Mesothelial cell of epicardium (in vitro differentiated cells): ENCODE measurements at places on chromosomes 2 and 18.

DNA sequence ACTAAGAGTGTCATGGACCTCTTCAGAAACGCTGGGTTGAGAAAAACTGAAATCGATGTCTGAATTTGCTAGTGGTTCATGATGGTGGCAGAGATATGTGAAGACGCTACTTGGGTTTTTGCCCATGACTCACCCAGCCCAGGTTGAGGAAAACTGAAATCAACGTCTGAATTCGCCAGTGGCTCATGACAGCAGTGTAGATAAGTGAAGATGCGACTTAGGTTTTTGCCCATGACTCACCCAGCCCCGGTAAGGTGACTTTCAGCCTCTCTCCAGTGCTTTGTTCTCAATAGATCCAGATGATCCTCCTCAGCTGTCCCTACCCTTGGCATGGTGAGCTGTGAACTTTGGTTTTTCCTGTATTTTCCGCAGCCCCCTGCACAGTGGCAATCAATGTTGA, 105.3 kb upstream of the SIX3 start:
- DNase-seq, result no peak

DNA sequence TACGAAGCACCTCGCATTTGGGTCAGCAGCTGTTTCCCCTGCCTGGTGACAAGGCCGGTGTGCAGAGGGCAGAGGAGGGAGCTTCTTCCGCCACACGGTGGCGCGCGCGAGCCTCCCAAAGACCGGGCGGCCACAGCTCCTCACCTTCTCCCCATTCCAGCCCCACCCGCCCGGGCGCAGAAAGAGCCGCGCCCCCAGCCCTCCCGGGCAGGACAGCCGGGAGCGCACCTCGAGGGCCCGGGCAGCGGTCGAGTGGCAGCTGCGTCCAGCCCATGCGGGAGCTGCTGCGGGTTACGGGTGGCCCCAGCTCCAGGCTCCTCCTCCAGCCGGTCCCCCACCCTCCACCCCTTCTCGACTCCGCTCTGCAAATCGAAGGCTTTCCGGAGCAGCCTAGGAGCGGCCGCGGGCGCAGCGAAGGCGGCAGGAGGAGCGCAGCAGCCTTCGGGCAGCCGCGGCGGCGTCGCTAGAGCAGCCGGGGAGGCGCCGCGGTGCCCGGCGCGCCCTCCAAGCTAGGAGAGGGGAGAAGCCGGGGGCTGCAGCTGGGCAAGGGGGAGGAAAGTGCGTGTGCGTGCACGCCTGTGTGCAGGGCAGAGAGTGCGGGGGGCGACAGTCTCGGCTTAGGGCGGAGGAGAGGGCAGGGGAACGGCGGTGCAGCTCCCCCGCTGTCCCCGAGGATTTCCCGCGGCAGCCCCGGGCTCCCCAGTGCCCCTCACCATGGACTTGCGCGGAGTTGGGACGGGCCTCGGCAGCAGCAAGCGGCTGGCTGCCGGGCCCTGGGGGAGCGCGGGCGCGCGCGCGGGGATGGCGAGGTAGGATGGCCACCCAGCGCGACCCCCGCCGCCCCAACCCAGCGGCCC, at the start of gene CCDC85A:
Gene CCDC85A, plus strand, starts transcription at position 348 of the 857 bp plus-strand sequence. CDS start 635 bp downstream, outside the sequence.
- DNase-seq, result peak; percentile 76

DNA sequence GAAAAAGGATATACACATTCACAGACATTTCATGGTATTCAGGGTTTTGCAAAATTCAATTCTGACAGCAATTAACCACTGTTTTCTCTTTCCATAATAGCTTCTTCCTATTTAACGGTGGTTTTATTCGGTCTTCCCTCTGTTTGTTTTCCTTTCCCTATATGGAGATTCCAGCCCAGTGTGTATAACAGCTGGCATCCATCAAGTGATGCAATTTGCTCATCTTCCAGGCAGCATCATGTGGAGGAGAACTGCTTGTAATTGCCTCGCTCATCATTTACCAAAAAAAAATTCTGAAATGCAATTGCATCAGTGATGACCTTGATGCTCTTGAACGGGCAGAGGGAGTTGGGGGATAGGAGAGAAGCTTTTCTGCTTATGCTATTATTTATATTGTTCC, 165.9 kb upstream of the PGAP1 start:
- DNase-seq, result no peak

- DNase-seq, result no peak
Observed at GRCh38 chr2:118835746-118836410, 11.6 kb downstream of the EN1 start.

- DNase-seq, result no peak
Observed at GRCh38 chr2:182379241-182379640, 47.6 kb downstream of the PDE1A start.

DNA sequence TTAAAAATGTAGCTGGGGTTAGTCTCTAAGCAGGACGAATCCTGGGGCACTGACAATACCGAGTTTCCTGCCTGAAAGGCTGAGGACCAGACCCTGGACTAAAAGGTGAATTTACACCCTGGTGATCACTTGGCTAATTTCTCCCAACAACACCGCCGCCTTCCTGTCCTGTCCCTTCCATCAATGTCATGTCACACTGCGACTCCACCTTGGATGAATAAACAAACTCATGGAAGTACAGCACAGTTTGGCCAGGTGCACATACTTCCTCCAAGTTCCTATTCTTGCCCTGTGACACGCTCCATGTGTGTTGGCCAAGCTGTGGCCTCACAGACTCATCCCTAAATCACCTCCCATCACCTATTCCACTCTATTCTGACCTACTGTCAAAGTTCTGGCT, 15.9 kb upstream of the GALM start:
- no peak for DNase-seq

DNA sequence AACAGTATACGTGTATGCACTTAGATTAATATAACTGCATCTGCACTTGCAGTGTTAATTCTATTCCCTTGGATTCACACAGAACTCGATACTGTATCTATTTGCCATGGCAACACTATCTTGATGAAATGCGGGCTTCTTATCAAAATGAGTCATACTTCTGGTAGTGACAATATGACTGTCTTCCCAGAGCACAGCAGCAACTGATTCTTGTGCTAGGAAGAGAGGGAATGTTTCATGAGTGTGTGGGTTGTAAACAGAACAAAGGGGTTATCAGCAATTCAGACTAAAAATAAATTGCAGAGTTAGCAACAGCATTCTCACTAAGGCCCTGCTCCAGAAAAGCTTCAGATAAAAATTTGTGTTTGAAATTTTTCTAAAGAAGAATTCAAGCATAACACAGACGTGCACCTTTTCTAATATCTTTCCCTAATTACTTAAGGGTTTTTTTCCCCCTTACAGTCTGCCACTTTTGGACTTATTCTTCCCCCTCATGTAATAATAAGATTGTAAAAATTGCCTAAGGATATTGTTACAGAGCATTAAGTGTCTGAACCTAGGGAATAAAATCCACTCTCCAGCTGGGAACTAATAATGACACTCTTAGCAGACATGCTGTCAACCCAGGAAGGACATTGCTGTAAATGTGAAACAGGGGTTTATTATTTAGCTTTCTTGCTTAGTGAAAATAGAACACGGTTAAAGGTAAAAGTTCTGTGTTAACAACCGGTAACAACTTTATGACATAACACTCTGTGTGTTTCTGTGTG, 99.9 kb upstream of the SLC38A11 start:
- no peak for DNase-seq

DNA sequence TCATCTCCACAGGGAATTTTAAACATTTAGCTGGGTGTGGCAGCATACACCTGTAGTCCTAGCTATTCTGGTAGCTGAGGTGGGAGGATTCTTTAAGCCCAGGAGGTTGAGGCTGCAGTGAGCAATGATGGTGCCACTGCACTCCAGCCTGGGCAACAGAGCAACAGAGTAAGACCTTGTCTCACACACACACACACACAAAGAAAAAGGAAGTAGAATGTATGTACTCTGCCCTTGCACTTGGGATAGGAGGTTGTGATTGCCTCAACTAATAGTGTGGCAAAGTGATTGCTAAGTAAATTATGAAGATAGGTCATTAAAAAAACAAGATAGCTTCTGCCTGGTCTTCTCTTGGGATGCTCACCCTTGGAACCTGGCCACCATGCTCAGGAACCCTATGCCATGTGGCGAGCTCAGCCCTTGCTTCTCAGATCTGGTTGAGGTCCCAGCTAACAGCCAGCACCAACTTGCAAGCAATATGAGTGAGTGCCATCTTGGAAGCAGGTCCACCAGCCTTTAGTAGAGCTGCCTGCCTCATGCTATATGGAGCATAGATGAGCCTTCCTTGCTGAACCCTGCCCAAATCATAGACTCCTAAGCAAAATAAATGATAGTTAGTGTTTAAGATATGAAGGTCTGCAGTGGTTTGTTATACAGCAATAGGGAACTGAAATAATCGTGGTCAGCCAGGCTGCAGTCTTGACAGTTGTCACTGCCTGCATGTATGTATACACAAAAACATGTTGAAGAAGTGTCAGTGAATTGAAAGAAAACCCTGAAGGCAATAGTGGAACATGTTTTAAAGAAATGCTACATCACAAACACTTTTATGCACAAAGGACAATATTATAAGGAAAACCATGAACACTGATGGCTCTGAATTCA, 30.1 kb upstream of the PNO1 start:
- DNase-seq, result no peak

DNA sequence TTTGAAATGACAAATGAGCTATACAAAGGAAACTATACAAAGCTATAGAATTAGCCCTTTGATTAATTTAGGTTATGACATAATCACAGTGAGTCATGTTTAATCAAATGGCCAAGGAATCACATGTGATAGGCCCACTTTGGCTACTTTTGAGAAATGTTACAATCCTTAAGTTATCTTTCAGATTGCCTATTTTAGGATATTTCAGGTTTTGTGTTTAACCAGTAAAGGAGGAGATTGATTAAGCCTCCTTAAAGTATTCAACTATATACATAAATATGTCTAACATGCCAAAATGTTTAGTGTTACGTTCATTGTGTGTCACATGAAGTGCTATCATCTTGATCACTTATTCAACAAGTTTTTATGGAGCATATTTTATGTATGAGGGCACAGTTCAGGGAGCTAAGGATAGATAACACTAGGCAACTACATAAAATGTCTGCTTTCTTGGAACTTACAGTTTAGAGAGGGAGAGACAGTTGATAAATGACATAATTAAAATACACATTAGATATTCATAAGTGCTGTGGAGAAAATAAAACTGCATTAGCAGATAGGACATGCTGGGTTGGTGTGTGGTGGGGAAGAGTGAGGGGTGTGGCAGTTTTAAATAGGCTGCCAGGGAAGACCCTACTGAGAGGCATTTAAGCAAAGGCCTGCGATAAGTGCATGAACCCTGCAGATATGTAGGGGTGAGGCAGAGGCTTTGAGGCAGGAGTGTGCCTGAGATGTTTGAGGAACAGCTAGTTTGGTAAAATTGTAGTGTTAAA, 77.2 kb downstream of the LTBP1 start:
- no peak for DNase-seq

- DNase-seq, result peak; percentile 60
Observed at GRCh38 chr2:74374509-74375205, 5.5 kb downstream of the DCTN1 start.
